ENCODE measurements at places on chromosomes 1 and 21.

DNA sequence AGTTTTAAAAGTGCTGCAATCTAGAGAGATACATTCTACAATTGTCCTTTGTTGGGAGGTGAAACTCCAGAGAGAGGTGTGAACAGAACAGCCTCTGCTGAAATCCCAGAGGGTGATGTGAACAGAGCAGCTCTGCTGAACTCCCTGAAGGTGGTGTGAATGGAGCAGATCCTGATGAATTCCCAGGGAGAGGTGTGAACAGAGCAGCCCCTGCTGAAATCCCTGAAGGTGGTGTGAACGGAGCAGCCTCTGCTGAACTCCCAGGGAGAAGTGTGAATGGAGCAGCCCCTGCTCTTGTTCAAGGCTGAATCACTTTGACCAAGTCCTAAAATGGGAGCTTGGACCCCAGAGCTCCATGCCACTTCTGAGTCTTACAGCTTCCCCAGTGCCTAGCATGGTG lies 94.7 kb downstream of the LACTBL1 start:
- DNase-seq, result no peak

DNA sequence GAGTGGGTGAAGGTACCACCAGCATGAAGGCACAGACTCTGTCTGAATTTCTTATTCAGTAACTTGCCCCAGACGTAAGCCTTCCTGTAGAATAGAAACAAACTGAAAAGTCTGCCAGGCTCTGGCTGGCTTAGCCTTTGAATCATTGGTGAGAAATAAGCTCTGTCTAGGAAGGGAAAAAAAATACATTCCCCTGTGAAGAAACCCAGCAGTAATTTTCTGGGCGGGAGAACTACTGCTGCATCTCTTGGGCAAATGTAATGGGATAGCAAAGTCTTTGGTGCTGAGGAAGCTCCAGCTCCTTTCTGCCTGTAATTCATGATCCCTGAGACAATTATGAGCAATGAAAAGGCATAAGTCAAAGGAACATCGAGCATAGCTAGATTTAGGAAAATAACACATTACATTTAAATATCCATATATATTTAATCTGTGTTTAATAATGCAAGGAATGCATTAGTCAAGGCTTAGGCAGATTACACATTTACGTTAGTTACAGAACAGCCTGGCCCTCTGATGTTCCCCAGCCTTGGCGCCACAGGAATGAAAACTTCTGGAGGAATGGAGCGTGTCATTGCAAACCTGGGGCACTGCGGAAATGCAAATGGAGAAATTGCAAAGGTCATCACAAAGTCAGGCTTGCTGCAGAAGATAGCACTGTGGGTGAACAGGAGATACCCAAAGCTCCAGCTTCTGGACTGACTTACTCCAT lies 216.3 kb upstream of the CAMK1G start:
- DNase-seq, result peak; percentile 73

GRCh38 chr1:152505083-152505482 lies 5.5 kb upstream of the LCE5A start:
- no peak for DNase-seq

- DNase-seq, result no peak
Observed at GRCh38 chr1:99180915-99181314, 83.4 kb upstream of the PLPPR4 start.

DNA sequence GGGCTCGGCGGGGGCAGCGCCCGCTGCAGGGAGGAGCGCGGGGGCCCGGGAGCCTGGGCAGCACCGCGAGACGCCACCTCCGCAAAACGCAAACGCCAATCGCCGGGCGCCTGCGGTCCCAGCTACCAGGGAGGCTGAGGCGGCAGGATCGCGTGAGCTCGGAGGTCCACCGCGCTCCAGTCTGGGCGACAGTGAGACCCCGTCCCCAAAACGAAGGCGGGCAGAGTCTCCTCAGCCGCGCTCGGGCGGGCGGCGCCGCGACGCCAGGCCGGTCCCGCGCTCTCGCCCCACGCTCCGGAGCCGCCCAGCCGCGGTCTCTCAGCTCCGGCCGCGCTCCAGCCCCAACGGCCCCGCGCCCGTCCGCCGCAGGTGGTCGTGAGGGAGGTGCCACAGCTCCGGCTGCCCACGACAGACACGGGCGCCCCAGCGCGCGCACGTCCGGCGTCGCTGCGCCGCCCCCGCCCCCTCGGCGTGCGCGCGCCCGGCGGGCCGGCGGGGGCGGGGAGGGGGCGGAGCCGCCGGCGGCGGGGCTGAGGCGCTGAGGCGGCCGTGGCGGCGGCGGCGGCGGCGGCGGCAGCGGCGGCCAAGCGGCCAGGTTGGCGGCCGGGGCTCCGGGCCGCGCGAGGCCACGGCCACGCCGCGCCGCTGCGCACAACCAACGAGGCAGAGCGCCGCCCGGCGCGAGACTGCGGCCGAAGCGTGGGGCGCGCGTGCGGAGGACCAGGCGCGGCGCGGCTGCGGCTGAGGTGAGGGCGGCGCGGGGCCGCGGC lies at the start of gene ADARB1:
ADARB1 (plus strand) TSS at position 533 of the 770 bp plus-strand sequence. CDS start 97,077 bp downstream, outside the sequence.
- DNase-seq, result peak; percentile 8

DNA sequence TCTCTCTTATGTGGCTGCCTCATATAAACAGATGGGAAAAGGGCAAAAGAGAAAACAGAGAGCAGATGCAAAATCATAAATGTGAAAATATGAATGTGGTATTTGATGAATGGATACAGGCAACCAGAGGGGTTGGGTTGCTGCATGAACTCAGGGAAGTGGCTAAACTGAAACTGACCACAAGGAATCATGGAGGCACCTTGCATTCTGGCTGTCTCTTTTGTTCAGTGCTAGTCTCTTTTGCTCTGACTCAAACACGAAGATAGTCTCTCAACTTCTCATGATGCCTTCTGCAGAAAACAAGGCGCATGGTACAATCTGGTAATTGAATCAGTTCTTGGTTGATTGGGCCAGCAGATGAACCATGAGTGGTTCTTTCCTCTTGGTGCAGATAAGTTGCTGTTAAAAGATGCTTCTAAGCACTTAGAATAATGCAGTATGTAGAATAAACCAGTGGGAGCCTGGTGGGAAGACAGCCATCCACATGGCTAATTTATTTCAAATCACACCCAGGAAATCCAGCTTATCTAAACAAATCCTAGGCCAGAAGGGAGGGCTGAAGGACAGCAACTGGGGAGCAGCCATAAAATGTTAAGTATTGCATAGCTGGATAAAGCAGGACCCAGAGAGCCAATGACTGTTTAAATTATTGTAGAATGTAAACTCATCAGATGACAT lies 64.2 kb downstream of the HLX start:
- no peak for DNase-seq

DNA sequence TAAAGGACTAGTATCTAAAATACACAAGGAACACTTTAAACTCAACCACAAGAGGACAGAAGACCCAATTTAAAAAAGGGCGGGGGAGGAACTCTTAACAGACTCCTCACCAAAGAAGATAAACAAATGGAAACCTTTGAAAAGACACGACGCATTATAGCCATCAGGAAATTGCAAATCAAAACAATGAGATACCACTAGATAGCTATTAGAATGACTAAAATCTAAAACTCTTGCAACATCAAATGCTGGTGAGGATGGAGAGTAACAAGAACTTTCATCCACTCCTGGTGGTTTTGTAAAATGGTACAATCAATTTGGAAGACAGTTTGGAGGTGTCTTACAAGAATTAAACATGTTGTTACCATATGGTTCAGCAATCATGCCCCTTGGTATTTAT lies 708.2 kb downstream of the BRINP3 start:
- no peak for DNase-seq

Measured in renal cortical epithelial cell (primary cell).